ENCODE measurements at places on chromosomes 7 and 10.

- DNase-seq: no peak
Measured at GRCh38 chr10:23379686-23380085, 35.1 kb upstream of the C10orf67 start.

- DNase-seq: no peak
Measured at GRCh38 chr10:30454744-30455510, 20.9 kb downstream of the MAP3K8 start.

GRCh38 chr7:27130540-27131389, at the start of gene HOXA4:
Gene HOXA4, minus strand, starts transcription at chr7:27130757. Its CDS starts 24 bp downstream, at chr7:27130733.
- DNase-seq: peak; percentile 70

DNA sequence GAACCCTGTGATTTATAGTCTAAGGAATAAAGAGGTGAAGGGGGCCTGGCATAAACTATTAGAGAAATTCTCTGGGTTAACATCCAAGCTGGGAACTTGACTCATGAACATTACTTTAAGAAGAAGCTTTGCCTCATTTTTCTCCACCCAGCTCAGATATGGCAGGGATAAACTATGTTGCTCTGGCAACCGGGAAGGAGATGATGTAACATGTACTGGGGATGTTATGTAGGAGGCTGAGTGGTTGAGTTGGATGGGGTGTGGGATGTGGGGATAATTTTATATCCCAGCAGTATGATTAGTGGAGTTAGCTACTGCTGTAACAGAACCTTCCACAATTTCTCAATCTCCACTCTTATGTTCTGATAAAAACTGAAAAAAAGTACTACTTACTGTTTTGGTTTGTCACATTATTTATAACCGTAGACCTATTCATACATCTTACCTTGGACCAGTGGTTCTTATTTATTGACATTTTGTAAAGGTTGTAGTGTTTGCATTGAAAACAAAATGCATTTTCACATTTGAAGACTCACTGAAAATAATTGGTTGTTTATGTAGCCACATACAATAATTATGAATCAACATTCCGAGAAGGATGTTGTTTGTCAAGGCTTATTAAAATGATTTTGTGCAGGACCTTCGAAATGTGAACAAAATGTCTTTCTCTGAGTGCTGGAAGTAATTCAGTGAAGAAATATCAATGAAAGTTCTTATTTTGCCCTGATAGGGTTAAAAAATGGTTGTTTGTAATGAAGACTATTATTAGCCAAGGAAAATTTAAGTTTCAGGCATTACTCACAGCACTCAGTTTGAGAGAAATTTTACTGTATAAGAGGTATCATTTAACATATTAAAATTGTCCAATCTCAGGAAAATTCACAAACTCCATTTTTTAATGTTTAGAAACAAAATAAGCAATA, 1.3 kb downstream of the OR2F2 start:
- DNase-seq: no peak

- no peak for DNase-seq
Measured at GRCh38 chr10:22342421-22342820, 2.9 kb upstream of the SPAG6 start.

DNA sequence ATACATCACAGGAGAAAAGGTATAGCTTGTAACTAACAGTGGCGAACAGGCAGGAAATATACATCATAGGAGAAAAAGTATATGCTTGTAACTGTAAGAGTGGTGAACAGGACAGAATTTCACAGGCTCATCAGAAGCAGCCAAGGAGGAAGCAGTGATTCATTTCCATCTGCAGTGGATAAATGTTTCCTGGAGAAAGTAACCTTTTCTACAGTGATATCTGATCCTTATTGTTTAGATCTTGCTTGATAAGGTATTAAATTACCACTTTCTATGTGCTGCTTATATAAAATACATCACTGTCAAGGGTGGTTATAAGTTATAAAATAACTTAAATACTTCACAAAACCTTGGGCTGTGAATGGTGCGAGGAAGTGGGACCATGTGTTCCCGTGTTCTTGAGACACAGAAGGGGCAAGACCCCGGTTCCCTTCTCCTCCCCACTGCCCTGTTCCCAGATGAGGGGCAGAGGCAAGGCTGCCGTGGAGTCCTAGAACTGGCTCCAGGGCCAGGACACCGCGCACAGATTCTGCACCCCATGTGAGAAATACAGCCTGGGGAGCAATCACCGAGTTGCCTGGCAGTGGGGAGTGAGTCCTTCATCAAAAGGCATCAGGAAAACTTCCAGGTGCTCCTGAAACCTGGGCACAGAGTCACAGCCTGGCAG, 135.2 kb downstream of the DIP2C start:
- no peak for DNase-seq

DNA sequence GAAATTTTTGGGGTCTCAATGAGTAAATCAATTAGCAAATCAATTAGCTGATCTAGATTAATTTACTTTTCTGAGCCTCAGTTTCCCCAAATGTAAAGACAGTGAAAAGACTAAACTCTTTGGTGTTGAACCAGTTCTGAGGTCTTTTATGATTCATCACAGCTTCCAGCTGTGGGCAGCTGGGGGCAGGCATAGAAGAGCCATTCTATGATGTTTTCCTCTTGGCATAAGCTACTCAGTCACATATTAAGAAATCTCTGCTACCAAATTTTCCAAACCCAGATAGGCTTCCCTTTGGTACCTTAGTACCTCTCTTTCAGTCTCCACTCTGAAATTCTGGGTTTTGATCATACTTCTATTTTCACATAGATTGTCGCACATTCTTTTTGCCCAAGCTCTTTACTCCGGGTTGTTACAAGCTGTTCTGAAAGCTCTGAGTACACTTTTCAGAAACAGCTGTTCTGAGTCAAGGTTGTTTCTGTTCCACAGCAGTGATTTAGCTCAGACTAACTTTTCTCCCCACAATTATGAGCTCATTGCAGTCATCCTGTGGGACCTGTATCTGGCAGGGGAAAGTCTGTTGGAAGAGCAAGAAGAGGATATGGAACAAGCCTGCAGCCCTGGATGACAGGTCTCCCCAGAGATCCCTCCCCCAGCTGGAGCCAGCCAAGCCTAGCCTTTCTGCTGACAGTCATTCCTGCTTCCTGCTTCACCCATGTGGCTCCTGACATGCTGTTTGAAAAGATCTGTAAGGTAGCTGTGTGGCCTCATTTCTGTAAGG, 599.6 kb upstream of the GHITM start:
- DNase-seq: no peak

- no peak for DNase-seq
Measured at GRCh38 chr7:110105840-110106239, 985.1 kb upstream of the LRRN3 start.

- DNase-seq: no peak
Measured at GRCh38 chr10:11727563-11727962, 14.6 kb upstream of the ECHDC3 start.

DNA sequence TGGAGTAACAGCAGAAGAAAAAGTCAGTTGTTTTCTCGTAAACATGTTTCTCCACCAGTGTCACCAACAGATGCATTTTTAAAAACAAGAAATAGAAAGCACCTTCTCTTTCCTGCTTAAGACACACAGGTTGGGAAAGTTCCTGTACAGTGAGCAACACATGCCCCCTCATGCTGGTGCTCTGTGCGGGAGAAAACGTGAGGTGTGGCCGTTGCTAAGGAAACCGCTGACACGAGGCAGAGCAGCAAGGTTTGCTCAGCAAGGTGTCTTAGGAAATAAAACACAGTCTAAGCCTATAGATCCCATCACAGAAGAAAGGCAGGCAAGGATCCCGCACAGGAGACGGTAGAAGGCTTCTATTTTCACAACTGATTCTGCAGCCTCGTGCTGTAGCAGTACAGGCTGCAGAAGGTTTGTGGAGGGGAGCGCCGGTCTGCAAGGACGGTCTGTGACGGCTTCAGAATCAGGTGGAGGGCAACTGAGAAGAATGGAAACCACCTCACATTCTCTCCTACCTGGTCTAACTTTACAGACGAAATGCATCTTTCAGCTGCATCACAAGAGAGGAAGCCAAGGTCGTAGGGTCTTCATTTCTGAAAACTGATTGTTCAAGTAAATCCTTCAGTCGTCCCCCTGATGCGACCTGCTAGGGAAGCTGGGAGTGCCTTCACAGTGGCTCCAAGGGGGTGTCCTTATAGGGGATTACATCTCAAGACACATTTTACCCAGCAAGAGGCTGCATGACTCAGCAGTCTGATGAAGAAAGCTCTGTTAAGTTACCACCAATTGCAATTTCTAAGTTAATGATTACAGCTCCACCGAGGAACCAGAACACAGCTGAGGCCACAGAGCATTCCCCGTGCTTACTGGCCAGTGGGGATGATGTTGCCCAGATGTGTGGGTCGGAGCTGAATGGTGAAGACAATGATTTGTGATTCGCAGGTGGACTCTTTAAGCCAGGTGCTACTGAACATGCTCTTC, 150.7 kb upstream of the KLF14 start:
- DNase-seq: no peak

DNA sequence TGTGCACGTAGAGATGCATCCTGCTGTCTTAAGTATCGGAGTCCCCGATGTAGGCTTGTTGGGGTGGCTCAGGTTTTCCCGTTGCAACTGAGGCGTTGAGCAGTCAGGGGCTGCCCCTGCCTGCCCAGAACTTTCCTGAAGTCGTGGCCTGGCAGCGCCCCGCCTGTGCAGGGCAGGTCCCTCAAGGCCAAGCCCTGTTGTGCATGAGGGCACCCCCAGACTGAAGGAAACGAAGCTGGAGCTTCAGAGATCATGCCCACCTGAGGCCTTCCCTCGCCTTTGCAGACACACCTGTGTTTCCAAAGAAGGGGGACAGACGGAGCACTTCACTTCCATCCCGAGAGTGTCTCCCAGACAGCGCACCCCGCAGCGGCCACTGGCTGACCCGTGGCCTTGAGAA, 121.1 kb downstream of the NKX6-2 start:
- no peak for DNase-seq

DNA sequence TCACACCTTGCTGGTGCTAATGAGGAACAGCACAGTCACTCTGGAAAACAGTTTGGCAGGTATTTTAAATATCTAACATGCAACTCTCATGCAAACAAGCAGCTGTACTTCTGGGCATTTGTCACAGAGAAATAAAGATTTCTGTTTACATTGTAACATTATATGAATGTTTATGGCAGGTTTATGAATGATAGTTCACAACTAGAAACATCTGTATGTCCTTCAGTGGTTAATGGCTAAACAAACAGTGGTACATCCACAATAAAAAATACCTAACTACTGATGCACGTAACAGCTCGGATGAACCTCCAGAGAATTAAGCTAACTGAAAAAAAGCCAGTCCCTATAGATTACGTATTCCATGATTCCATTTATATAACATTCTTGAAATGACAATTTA, 109.6 kb downstream of the GPR37 start:
- DNase-seq: no peak

DNA sequence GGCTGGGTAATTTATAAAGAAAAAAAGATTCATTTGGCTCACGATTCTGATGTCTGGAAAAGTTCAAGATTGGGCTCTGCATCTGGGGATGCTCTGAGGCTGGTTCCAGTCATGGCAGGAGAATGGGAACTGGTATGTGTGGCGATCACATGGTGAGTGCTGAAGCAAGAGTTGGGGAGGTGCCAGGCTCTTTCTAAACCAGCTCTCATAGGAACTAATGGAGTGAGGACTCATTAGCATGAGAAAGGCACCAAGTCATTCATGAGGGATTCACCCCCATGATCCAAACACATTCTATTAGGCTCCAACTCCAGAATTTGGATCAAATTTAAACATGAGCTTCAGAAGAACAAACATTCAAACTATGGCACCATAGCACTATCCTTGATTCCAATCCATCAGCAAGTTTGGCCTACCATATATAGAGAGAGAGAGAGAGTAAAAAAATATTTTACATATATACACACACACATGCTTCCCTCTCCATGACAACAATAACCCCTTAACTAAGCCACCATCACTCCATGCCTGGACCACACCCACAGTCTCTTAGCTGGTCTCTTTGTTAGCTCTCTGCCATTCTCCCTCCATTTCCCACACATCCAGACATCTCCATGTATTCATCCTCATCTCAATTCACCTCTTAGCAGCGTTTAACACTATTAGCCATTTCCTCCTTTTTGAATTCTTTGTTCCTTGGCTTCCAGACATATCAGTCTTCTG, 57.9 kb downstream of the NPY start:
- no peak for DNase-seq

- DNase-seq: no peak
Measured at GRCh38 chr7:66267249-66267648, 62.1 kb downstream of the TPST1 start.

- no peak for DNase-seq
Measured at GRCh38 chr7:134811765-134812164, 32.3 kb downstream of the CALD1 start.

DNA sequence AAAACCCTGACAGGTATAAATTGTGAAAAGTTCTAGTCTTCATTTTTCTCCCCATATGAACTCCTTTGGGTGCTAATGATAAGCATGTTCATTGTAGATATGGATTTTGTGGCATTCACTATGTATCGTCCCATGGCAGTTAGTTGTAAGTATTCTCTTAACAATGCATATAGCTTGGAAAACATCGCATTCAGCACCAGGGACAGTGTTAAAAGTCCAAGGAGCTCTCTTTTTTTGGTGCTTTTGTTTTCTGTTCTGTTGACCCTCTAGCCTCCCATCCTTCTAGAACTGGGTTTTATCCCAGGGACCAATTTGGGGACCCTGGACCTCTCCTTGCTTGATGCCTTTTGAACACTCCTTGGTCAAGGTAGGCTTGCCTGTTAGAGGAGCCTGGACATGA, 37.7 kb downstream of the INSYN2A start:
- no peak for DNase-seq

- DNase-seq: no peak
Measured at GRCh38 chr7:25855854-25856782, 295.9 kb upstream of the NFE2L3 start.

DNA sequence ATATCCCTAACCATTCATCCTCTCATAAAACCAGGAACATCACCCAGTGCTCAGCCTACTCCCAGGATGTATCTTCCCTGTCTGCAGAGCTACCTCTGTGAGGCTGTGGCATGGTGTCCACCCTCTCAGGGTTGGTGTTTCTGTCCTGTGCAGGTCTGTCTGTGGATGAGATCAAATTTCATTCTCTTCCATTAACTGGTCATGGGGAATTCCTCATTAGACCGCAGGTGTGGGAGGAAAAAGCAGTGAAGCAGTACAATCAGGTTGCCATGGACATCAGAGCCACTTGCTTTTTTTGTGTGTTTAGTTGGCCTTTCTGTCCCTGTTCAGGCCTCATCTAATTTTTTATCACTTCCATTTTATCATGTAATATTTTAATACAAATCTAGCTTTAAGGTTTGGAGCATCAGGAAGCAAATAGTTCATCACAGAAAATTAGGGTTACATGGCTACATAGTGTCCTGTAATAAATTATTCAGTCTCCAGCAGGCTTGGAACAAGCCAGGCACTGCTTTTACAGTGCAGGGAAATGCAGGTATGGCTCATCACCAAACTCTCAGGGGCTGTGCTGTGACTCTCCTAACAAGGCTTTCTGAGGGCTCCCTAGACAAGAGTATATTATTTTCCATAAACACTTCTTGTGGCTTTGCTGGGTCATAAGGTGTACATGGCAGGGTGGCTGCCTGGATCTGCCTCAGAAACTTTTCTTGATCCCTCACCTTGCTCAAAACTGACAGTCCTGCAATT, 594.9 kb upstream of the IGFBP3 start:
- DNase-seq: no peak

GRCh38 chr10:129892548-129893052, 71.5 kb downstream of the EBF3 start:
- no peak for DNase-seq

GRCh38 chr7:32594965-32595490, 99.7 kb downstream of the AVL9 start:
- no peak for DNase-seq

GRCh38 chr10:23675585-23675984, 236.7 kb downstream of the OTUD1 start:
- no peak for DNase-seq

- no peak for DNase-seq
Measured at GRCh38 chr7:101121991-101122932, 4.6 kb upstream of the SERPINE1 start.

Measured in NCI-H187 (cell line).